Globus pallidus (tissue), 1 donor: ENCODE measurements at places on chromosomes 12 and 14.

DNA sequence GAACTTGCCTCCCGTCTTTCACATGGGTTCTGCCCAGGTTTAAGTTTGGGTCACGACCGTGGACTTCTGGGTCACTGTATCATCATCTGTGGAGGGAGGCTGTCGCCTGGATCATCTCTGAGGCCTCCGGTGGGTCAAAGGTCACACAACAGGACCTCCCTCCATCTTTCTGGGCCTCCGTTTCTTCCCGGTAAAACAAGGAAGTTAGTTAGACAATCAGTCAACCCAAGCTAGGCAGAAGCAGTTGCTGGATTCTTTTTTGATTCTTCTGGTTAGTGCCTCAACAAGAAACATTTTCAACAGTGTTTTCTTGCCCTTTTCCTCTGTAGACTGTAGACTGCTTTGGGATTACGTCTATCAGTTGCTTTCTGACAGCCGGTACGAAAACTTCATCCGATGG, 186.6 kb upstream of the BCL2L14 start:
- no peak for DNase-seq

DNA sequence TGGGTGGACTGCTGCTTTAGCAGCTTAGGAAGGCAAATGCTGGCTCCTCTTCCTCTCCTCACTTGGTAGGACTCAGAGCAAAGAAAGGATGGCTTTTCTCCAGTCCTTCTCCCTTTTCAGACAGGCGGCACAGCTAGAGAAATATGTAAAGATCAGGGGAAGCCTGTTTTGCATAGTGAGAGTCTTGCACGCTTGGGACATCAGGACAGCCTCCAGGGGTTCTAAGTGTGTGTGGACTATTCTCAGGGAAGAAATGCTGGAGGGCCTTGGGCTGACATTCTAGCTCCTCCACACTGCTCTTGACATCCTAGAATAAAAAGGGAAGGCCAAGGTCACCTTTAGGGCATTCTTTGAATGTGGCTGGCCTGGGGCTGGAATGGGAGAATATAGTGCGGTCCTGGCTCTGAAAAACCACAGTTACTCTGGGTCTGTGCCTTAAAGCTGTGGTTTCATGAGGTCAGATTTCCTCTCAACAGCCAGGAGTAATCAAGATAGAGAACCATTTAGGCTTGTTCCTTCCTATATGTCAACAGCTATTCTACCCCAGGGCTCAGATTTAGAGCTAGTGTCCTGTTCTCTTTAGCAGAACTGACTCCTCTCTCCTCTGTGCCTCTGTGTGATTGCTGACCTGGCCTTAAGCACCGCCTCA, 24.3 kb downstream of the CMA1 start:
- DNase-seq = no peak

GRCh38 chr14:33414041-33414440, 475.4 kb downstream of the NPAS3 start:
- no peak for DNase-seq

DNA sequence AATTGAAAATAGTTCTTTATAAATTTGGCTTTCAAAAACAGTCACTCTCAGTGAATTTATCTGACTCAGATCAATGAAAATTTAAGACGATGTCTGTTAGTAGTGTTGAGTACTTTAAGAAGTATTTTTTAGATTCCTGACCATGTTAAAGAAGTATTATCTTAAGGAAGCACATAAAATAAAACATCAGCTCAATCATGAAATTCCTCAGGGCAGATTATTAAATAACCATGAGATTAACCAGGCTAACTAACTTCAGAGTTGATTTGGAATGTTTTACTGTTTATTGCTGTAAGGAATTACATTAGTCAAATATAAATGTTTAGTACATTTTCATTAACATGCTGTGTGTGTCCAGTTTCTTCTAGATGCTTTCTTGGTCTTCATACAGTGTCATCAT, 160.2 kb downstream of the PELI2 start:
- DNase-seq = no peak

DNA sequence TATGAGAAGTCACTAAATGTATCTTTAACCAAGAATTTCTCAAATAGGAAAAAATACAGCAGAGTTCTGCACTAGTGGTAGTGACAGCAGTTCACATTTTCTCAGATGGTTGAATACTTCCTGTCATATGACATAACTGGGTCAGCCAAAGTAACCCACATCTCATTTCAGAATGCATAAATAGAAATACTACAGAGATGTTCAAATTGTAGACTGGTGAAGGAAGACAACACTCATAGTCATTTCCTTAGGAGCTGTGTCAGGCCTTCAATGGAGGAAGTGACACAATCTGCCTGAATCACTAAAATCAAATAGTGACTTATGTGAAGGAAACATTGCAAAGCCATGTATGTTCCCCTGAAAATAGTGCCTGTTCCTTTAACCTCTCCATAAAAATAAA, 32.4 kb downstream of the FERMT2 start:
- peak; percentile 20 for DNase-seq

GRCh38 chr14:57364659-57365450, 25.5 kb upstream of the NAA30 start:
- DNase-seq = no peak
